Activated CD4-positive, alpha-beta T cell treated with anti-CD3 and anti-CD28 coated beads for 24 hours (primary cell): ENCODE measurements at places on chromosomes 3 and 15.

- no peak for DNase-seq
Measured at GRCh38 chr3:117145677-117146076, 436.1 kb downstream of the TUSC7 start.

DNA sequence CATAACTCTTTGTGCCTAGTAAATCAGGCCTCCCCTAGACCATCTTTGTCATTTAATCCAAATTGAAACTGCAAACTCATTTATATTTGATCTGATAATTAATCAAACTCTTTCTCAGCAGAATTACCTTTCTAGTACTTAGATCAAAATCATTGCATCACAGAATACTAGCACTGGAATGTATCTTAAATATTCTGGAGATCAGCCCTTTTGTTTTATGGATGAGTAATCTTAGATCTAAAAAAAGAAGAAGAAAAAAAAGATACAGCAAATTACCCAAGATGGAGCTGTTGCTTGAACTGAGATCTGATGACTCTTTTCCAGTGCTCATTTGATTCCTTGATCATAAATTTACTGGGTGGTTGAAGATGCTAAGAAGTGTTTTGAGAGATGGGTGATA lies 47.9 kb downstream of the NAALADL2 start:
- no peak for DNase-seq

DNA sequence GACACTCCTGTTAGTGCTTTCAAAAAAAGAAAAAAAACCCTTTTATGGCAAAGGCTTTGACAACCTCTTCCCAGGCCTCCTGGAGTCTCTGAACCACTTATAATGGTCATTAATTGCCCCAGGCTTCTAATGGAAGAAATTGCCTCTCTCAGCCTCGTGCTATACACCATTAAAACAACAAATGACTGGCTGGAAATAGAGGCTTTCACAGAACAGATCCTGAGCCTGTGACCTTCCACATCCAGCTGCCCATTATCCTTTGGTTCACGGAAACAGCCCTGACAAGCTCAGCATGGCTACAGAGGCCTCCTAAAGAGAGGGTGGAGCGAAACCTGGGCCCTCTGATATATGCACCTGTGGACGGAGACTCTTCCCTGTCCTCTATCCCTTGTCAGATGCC lies 26.8 kb upstream of the MKRN3 start:
- no peak for DNase-seq

DNA sequence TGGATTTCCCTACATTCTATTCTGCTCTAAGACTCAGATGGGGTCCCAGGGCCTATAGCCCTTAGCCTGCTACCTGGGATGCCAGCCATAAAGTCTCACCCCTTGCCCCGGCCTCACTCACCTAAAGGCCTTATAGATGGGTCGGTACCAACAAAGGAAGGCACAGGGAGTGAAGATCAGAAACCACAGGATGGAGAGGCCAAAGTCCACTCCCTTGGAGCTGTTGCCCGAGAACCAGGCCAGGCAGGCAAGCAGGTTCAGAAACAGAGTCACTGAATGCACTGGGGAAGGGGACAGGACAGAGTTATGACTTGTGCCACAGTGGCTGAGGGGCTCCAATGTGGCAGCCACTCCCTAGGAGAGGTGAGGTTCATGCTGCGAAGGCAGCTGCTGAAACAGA lies 7.4 kb upstream of the ULK3 start:
- no peak for DNase-seq

- DNase-seq = no peak
Measured at GRCh38 chr3:52857133-52857532, 22.3 kb upstream of the MUSTN1 start.

GRCh38 chr15:42359249-42359648 lies at the start of gene CAPN3:
Gene CAPN3 (plus strand): TSS chr15:42359501. CDS start chr15:42359806, 305 bp downstream.
- no peak for DNase-seq
